Activated CD8-positive, alpha-beta memory T cell treated with anti-CD3 and anti-CD28 coated beads for 1 hour (primary cell): ENCODE measurements at places on chromosomes 4 and X.
A peak's percentile ranks its signal among the peaks of the same experiment; 100 is the strongest.

DNA sequence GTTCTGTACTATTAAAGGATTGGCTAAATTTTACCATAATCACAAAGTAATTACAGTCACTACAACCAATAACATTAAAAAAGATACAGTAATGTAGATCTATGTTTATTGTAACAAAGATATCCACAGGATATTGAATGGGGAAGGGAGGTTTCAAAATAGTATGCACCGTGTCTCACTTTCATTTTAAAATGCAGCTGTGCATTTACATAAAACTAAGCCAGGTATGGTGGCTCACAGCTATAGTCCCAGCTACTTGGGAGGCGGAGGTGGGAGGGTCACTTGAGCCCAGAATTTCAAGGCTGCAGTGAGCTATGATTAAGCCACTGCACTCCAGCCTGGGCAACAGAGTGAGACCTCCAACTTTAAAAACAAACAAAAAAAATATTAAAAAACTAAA is 8.5 kb downstream of the SRP72 start:
- DNase-seq: no peak

GRCh38 chr4:13546941-13547484 is 2.7 kb upstream of the NKX3-2 start:
- DNase-seq: no peak

DNA sequence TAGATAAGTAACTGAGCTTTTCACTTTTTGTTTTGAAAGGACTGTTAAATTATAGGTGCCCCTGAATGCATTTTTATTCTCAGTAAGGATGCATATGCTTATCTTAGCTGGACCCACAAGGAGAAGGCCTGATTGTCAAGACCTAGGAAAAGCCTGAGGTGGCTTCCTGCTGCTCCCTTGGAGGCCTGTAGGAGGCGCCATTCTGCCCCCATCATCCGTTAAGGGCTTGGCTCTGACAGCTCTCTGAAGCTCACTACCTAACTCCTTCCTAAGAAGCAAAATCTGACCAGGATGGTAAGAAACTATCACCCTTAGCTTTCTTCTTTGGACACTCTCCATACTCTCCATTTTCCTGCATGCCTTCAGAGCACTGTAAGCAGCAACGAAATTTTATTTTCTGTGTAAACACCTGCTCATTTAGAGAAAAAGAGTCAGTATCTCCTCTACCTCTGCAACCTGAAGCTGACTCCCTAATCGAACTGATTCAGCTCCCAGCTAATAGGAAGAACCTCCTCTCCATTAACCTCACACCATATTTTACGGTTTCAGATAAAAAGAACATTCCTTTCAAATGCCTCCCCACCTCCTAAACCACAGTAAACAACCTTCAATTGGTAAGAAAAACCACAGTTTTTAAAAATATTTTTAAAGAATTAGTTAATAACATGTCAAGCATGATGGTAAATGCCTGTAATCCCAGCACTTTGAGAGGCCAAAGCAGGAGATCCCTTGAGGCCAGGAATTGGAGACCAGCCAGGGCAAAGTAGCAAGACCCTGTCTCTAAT is 73.4 kb upstream of the EDNRA start:
- DNase-seq: no peak

GRCh38 chr4:66059136-66059535 is 388.8 kb upstream of the EPHA5 start:
- no peak for DNase-seq

DNA sequence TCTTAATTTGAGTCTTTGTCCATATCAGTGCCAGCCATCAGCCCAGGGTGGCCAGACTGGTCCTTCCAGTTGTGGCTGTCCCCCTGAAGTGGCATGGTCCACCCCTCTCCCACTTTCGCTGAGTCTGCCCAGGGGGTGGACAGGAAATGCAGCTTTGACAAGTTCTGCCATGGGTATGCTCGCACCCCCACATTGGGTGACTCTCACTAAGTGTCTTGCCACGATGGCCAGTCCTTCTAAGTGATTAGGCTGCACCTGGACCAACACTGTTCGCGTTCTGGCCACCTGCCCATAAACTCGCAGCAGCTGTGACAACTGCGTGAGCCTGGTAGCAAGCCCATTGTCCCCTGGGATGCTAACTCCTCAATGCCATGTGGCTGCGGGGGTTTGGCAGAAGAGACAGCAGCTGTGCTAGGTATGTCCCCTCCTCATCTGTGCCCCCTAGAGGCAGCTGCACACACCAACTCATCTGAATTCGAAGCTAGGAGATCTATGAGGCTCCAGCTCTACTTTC is 10.0 kb upstream of the LNX1 start:
- no peak for DNase-seq

DNA sequence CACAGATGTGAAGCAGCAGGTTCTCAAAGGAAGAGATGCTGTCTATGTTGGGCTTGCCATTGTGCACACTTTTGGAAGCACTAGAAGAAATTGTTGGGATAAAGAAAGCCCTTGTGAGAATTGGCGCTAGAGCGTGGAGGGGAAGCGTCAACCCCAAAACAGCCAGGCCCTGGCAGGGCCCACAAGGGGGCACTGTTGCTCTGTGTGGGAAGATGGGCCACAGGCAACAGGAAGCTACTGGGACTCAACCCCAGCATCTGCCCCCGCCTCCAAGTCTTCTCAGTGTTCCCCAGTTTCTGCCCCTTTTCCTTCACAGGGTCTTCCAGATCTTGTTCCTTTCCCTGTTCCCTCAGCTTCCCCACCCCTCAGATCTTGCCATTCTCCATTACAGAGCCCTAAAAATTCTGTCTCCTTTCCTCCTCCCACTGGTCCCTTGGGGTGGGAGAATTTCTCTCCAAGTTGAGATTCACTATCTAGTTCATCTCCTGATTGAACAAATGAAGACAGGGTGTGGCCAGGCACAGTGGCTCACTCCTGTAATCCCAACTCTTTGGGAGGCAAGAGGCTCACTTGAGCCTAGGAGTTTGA is 85.5 kb downstream of the STARD8 start:
- peak; percentile 5 for DNase-seq

DNA sequence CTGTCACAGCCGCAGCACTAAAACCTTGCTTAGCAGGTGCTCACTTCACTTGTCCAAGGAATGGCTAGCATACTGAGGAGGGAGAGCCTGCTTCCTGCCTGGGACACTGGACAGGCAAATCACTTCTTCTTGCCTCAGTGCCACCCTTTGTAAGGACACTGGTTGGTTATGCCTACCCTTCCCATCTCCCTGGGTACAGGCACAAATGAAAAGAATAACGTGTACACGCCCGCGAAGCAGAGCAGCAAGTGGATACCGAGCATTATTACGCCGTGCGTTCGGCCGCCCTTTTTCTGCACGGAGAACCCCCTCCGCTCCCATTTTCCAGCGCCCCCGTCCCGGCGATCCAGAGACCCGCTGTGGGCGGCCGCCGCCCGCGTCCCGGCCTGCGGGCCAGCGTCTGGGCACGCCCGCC is 338 bp upstream of the KLHL2 start:
- DNase-seq: no peak

GRCh38 chr4:109847896-109848442 is at the start of gene LRIT3:
LRIT3 (plus strand) TSS chr4:109848107; CDS start chr4:109848202, 95 bp downstream.
- no peak for DNase-seq

GRCh38 chr4:104235967-104236366 is 258.7 kb downstream of the CXXC4 start:
- no peak for DNase-seq

DNA sequence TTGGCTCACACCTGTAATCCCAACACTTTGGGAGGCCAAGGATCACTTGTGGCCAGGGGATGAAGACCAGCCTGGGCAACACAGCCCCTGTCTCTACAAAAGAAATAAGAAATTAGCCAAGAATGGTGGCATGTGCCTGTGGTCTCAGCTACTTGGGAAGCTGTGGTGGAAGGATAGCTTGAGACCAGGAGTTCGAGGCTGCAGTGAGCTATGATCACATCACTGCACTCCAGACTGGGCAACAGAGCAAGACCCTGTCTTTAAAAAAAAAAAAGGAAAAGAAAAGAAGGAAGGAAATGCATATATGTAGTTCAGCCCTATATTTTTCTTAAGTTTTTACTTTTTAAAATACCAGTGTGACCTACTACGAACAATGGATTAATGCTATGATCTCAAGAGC is 15.1 kb downstream of the PRSS48 start:
- no peak for DNase-seq

- DNase-seq: no peak
These were observed 192.8 kb downstream of the BCOR start for GRCh38 chrX:39904816-39905537.

DNA sequence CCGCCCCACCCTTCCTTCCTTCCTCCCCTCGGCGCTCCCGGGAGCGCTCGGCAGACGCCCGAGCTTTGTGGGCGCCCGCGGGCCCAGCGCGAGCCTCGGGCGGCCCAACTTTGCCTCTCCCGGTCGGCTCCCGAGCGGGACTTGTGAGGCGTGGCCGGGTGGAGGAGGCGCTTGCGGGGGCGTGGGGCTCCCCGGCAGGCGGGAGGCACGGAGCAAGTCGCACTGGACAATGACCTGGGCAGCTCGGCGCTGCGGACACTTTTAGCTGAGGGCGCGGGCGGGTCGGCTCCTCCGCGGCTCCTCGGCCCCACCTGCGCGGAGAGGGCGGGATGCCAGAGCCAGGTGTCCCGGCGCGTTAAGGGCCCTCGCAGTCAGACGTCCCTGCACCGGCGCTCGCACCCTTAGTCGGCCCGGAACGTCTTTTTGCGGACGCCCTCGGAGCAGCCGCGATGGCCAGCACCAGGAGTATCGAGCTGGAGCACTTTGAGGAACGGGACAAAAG is 385 bp downstream of the DCLK2 start:
- no peak for DNase-seq

GRCh38 chr4:8278421-8279287 is 9.1 kb downstream of the HTRA3 start:
- no peak for DNase-seq

- no peak for DNase-seq
These were observed 17.4 kb upstream of the ADH4 start for GRCh38 chr4:99161373-99162099.

GRCh38 chrX:70219938-70220764 is 14.3 kb upstream of the AWAT1 start:
- no peak for DNase-seq

DNA sequence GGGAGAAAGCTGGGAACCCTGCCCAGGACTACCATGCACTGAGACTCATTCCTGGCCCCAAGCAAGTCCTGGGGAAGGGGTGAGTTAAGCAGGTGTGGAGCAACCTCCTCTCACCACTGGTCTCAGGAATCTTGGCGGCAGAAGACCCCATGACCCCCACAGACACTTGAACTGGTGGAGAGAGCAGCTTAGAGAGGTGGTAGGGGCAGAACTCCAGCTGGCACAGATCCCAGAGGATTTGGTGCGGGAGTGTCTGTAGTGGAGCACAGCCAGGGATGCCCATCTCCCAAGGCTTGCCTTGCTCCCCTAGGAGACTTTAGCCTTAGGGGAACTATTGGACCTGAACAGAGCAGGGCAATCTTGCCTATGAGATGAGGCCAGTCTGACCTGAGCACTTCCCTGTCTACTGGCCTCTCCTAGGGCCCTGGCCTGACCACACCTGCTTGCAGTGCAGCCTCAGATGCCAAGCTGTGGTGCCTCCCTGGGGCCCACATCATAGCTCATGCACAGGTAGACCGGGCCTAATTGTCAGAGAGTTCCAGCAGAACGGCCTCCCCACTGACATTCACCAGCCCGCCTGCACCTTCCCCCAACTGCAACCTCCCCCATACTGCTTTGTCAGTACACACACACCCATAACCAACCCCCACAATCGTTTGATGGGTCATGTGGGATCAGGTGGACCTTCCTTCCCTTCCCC is 78.0 kb downstream of the NAA11 start:
- DNase-seq: no peak

DNA sequence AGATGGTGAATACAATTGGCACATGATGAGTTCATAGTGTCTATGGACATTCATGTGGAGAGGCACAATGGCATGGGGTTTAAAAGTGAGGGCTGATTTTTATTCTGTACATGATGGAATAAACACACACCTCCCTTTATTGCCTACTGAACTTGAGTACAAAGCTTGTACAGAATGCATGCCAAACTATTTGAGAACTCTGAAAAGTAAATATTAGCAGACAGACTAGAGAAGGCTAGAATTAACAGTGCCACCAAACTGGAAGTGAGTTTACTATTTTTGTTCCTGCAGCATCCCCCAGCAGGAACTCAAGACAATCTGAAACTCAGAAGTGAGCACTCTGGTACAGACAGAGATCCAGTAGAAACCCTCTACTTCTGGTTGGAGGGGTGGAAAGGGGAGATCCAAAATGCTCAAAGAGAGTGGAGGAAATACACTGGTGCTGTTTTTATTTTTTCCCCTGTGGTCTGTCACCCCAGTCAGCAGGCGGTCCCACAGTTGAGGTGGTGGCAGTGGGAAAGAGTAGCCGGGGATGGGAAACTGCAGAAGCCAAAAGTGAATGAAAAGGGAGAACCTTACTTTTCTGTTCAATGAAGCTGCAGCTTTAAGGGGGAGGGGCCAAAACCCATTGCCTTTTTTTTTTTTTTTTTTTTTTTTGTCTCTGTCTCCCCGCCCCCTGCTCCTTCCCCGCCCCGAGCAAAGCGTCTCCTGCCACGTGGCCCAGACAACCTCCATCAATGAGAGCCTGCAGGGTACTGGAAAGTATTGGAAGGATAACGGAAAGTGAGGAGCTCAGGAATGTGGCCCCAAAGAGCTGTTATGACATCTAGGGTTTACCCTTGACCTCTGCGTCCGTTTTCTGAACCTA is 20.5 kb downstream of the AKAP4 start:
- DNase-seq: no peak

GRCh38 chr4:72665171-72665968 is 96.3 kb upstream of the ADAMTS3 start:
- no peak for DNase-seq

- no peak for DNase-seq
These were observed 77.5 kb downstream of the HCCS start for GRCh38 chrX:11188664-11189063.

GRCh38 chr4:42995343-42995944 is 102.9 kb downstream of the GRXCR1 start:
- DNase-seq: no peak

DNA sequence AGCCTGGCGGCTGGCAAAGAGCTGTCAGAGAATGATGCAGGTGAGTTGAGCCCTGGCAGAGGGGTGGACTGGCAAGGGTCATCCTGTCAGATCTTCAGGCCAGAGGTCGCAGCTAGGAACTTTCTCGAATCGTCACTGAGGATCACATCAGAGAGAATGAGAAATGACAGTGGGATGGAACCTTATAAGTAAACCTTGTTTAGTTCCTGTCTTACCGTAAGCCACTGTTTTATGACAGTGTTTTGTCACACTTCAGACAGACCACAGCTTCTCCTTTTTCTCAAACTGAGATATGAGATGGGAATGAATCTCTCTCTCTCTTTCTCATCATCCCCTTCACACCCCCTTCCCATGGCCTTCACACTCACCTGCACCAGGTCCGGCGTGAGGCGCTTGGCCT is 9.3 kb downstream of the DIPK2B start:
- no peak for DNase-seq
